ENCODE measurements at places on chromosomes 6 and 20.

GRCh38 chr6:43992783-43993644 is 134.2 kb downstream of the MRPL14 start:
- DNase-seq, result no peak

- DNase-seq, result no peak
Measured at GRCh38 chr6:125213939-125214338, 60.4 kb downstream of the TPD52L1 start.

DNA sequence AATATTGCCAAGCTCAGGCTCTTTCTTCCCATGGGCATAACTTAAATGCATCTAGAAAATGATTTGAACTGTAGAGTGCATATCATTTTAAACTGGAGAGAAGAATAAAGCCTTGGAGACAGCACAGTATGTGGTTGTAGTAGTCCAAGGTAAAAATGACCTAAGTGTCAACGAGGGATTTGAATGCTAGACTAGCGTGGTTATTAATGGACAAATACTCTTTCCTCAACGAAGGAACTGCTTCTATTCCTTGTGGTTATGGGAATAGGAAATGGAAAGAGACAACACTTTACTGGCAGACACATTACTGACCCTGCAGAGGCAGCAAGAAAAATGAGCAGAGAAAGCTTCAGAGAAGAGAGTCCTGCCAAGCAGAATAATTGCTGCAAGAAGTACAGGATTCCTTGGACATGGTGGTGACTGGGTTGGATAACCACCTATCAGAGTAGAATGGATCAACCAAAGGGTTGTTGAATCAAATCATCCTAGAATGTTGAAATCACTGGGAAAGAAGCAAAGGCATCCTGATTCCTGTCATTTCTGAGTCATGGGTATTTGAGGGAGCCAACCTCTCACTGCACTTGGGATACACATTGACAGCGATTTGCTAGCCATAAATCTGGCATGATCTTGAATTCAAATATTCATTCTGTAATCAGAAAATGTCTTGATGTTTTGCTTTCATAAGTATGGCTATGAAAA is 258.1 kb upstream of the EPHA7 start:
- DNase-seq, result no peak

DNA sequence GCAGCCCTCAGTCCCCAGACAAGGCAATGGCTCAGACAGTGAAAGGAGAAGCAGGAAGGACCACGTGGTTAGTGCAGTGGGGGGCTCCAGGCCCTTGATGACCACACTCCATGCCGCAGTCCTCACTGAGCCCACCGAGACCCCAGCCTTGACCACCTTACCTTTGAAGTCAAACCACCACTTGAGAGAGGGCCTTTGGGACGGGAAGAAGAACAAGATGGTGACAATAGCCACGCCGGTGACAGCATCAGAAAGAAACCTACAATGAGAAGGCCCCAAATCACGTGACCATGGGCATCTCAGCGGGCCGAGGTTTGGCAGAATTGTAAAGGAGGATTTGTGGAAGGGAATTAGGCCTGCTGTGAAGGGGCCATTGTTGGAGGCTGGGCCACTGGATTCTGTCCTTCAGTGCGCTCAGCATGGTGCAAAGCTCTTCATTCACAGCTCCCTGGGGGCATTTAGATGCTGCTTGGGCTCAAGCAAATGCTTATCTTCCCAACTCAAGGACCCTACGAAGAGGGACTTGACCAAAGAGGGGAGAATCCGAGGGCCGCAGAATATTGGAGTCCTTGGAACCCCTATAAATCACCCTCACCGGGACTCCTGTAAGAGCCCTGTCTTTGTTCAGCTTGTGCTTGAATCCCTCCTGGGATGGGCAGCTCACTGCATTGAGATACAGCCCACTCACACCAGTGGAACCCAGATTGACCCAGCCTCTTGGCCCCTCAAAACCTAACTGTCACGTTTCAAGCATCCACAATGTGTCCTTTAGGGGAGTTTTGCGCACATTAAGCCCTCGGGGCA is 33.2 kb upstream of the OCSTAMP start:
- DNase-seq, result no peak

DNA sequence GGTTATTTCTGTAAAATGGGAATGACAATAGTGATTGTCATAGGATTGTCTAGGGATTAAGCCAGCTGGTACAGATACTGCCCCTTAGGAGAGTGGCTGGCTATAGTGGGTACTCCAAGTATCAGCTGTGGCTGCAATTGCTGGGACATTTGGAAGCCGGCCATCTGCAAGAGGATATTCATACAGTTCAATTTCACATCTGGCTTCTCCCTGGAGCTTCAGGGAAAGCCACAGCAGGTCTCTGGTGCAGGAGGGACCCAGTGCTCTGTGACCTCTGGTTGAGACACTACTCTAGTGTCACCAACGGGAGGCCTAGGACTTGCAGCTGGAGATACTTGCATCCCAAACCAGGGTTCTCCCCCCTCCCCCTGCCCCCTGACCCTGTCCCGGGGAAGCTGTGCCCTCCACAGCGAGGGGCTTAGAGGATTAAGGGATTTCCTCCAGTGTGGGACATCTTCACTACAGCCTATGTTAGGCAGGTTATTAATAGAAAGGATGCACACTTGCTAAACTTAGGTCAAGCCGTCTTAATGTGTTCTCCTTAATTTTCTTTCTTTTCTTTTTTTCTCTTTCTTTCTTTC is 2.7 kb downstream of the SLC2A10 start:
- no peak for DNase-seq

GRCh38 chr6:133682506-133683307 is 206.2 kb upstream of the TCF21 start:
- no peak for DNase-seq

- no peak for DNase-seq
Measured at GRCh38 chr6:158150701-158151100, 17.4 kb downstream of the SERAC1 start.

DNA sequence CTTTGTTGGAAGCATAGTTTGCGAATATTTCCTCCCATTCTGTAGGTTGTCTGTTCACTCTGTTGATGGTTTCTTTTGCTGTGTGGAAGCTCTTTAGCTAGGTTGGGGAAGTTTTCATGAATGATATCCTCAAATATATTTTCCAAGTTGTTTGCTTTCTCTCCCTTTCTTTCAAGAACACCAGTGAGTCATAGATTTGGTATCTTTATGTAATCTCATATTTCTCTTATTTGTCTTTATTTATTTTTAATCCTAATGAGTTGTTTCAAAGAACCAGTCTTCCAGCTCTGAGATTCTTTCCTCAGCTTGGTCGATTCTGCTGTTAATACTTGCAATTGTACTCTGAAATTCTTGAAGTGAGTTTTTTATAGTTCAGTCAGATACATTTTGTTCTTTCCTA is 628.0 kb upstream of the ID4 start:
- DNase-seq, result no peak

DNA sequence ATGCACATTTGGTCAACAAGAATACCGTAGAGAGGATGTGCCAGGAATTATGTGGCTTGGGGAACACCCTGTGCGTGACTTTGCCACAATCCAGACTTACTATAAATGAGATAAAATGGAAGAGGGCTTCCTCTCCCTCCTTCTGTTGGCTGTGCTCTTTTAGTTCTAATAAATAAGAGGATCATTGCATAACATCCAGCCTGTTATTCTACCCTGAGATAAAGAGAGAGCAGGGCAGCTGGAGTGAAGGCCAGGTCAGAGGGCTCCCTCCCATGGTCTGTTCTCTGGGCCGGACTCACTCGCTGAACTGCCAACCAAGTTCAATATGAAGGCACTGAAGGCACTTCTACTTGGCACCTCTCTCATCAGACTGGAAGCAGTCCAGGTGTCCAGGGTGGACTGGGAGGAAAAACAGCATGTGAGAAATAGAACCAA is 91.7 kb downstream of the MTFR2 start:
- no peak for DNase-seq

DNA sequence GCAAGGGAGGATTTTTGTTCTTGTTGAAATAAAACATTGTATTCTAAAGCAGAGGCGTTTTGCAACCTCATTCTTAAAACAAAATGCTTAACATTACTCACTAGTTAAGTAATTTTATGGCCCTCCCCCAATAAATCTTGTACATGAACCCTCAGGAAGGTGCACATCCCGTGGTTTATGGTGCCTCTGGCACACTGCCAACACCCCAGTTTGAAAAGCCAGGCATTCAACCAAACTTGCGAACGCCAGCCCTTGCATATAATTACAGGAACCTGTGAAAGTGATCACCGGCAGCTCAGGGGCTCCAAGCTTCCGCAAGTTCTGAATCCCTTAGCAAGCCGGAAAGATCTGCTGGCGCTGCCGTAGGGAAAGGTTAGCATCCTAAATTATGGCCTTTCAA is 1109.0 kb upstream of the FLRT3 start:
- DNase-seq, result no peak

DNA sequence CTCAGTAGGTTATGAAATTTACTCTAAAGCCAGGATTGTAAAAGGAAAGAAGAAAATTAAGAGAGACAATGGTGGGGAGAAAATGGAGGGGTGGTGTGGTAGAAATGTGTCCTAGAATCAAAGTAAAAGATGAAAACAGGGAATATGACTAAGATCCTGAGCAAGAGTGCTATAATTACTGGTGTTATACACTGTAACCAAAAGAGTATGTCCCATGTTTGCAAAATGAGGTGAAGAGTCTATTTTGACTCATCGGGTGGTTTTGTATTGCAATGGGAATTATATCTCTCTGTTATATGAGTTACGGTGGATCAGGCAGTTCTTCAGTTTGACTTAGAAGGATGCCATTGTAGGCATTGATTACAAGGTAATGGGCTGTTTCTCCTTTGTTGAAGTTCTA is 8.5 kb downstream of the L3MBTL3 start:
- no peak for DNase-seq

GRCh38 chr6:45045253-45045601 is 282.9 kb upstream of the RUNX2 start:
- no peak for DNase-seq

DNA sequence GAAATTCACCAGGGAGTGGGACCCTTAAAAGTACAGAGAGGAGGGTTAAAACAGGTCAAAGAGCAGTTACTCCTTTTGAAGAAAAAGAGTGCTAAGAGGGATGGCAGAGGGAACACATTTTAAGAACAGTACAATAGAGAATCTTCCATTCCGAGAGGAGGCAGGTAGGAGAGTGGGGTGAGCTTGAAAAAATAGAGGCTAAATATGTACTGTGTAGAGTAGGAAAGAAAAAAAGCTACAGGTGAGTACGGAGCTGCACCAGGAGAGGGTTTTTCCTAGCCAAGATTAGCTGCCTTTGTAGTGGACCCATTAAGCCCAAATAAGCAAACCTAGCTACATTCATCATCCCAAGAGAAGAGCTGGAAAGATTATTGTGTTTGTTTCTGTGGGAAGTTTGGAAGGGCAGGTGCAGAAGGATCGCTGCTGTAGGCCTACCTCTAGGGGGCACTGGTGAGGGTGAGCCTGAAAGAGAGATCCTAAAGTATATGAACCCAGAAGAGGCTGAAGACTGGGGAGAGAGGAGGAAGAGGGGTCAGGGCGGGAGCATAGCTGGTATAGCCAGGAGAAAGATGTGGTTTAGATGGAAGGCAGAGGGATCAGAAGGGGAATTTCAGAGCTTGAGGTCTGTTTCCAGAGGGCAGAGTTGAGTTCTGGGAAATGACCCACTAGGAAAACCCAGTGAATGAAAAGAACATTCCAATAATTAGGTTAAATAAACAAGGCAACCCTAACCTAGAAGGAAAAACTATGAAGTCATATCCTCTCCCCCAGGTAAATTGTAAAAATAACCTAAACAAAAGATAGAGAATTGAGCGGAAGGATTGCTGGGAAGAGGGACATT is 50.2 kb upstream of the HINT3 start:
- DNase-seq, result peak; percentile 44

DNA sequence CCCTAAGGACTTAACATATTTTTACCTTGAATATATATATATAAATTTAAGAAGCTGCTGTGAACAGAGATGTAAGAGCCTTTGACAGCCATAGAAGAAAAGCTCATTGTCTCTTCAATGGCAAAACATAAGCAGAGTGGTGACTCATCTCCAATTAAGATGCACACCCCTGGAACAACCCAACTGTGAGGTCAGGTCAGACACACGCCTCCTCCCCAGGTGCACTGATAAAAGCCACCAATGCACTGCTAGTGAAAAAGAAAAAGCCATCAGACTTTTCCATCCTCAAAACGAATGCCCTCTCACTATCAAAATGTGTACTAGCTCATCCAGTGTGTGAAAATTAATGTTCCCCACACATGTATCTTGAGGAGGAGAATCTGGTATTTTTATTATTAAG is 100.1 kb downstream of the SMLR1 start:
- no peak for DNase-seq

DNA sequence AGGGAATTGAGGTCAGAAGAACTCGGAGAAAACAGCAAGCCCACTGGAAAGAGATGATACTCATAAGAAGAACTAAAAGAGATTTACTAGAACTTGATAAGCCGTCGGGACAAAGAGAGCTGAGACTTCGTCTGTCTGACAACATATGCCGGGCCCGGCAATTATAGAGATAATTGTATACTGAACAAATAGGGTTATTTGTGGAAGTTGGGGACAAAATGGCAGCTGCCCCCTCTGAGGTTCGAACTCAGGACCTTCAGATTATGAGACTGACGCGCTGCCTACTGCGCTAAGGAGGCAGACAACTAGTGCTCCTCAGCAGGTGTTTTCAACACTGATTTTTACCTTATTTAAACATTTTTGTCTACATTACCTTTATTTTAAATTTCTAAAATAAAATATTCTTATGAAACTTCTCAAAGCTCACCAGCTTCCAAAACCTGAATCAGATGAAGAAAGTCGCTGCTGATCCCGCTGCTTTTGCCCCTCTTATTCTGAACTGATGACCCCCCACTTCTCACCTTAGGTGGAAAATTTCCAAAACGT is 29.3 kb upstream of the TRIM27 start:
- DNase-seq, result peak; percentile 70

DNA sequence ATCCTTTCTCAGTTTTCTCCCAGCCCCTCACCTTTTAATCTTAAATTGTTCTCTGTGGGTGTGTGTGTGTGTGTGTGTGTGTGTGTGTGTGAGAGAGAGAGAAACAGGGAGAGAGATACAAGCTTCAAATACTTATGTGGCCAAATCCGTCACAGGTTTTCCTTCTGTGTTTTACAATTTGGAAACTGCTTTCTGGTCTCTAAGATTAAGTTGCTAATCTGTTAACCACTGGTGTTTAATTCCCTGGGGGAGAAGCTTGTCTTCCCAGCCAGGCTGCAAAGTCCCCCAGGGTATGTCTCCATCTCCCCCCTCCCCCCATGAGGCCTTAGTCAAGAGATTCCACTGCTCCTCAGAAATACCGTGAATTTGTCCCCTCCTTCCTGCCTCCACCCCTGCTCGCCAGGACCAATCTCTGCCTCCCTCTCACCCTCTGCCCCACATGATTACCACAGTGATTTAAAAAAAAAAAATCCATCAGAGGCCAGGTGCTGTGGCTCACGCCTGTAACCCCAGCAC is 49.0 kb downstream of the RIPOR3 start:
- DNase-seq, result no peak

DNA sequence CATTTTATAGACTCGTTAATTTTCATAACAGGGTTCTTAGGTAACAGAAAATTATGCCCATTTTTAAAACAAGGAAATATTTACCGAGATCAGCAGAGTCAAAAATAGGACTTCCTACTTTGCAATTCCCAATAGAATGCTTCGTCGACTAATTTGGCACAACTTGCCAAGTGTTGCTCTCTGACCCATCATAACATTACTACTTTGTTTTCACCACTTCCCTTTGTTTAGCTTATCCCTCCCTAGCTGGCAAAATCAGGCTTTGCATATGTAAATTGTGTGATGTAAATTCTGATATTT is 914 bp upstream of the RANBP9 start:
- DNase-seq, result no peak

GRCh38 chr6:116352515-116353471 is 18.0 kb upstream of the DSE start:
- DNase-seq, result no peak

Data from stimulated activated CD4-positive, alpha-beta T cell treated with anti-CD3 and anti-CD28 coated beads, Interleukin-1b, Interleukin-23, amount 100 ng/mL, for 48 hours (primary cell).